ENCODE measurements at places on chromosomes 2 and 18.
A peak's percentile ranks its signal among the peaks of the same experiment; 100 is the strongest.

- no peak for DNase-seq
These were observed 109.1 kb downstream of the SMAD7 start for GRCh38 chr18:48841381-48842258.

DNA sequence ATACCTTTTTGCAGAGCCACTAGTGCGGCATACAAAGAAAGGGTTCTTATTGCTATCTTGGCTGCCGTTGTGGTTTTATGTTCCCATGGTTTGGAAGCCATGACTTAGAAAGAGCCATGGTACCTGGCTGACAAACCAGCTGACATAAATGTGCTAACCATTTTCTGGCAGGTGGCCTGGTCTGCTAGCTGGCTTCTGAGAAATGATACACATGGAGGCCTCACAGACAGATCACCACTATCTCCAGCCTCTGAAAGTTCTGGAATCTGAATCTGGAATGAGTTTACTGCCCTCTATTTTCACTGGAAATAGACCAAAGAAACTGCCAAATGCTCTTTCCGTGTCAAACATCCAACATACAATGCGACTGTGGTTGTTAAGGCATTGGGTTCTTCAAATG, 123.7 kb downstream of the QPCT start:
- DNase-seq = no peak

GRCh38 chr2:205746420-205746785, 64.1 kb downstream of the NRP2 start:
- DNase-seq = no peak

GRCh38 chr18:44325903-44326635, 354.6 kb upstream of the SETBP1 start:
- DNase-seq = peak; percentile 34

DNA sequence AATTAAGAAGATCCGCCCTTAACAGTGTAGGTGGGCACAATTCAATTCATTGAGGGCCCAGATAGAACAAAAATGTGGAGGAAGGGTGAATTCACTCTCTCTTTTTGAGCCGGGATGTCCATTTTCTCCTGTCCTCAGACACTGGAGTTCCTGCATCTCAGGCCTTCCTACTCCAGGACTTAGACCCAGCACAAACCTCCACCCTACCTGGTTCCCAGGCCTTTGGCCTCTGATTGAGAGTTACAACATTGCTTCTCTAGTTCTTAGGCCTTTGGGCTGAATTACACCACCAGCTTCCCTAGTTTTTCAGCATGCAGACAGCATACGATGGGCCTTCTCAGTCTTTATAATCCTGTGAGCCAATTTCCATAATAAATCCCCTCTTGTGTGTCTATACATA, 87.8 kb upstream of the TMEM17 start:
- DNase-seq = no peak

- DNase-seq = no peak
These were observed 306.2 kb downstream of the ALK start for GRCh38 chr2:29615183-29615582.

DNA sequence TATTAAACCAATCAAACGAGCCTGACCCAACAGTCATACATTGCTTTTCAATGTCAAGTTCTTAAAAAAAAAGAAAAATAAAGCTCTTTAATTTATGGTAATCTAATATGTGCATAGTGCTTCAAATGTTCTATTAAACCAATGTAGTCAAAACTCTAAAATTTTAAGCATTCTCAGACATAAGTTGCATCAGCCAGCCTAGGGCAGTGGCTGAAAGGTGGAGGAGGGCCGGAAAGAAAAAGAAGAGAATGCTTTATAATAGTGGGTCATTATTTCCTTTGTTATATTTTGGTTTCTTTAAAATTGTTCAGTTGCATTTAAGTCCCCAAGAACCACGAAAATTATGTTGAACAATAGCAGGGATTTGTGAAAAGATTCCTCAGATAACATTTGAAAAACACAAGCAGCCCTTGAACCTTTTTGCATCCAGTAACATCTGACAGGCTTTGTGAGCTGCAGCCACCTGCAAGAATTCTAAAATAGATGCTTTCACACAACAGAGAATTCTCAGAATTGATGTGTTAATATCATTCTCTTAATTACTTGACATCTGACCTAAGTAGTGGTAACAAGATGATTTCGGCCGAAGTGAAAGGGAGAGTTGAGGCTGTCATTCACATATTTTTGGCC, 252.1 kb downstream of the CDCA7 start:
- DNase-seq = no peak

GRCh38 chr2:126656431-126657147, 631 bp downstream of the GYPC start:
- no peak for DNase-seq

DNA sequence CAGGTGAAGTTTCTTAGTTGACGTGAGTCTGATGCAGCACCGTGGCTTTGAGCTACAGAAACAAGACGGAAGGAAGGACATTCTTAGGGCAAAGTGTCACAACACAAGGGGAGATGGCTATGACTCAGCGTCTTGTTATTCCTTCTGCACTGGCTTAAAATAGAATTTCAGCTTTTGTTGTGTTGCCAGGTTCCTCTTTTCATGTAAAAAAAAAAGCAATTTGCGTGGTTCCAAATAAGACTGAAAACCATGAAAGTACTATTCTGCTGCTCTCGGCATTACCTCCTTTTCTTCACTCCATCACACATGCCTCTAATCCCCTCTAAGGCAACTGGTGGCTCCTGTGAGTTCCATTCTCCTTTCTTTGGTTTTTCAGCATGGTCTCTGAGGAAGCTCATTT, 150.1 kb downstream of the ANTXR1 start:
- DNase-seq = no peak

DNA sequence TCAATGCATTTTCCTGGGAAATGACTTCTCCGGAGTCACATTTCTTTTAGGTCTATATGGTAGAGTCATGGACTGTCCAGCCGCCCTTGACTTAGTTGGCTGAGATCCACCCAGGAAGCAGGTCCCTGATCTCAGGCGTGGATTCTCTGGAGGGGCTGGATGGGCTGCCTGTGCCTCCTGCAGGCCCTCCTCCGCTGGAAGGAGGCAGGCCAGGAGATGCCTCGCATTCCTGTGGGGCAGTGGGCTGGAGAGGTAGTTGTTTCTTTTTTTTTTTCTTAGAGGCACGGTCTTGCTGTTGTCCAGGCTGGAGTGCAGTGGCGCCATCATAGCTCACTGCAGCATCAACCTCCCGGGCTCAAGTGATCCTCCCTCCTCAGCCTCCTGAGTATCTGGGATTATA, 129.0 kb upstream of the MYCN start:
- no peak for DNase-seq

DNA sequence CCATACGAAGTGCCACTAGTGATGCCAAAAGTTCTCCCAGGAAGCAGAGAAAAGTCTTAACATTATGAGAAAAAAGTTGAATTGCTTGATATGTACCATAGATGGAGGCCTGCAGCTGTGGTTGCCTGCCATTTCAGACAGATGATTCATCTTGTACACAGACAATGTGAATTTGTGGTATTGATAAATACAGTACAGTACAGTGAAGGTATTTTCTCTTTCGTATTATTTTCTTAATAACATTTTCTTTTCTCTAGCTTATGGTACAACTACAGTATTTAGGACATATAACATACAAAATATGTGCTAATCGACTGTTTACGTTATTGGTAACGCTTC, 33.6 kb upstream of the VWC2L start:
- no peak for DNase-seq

DNA sequence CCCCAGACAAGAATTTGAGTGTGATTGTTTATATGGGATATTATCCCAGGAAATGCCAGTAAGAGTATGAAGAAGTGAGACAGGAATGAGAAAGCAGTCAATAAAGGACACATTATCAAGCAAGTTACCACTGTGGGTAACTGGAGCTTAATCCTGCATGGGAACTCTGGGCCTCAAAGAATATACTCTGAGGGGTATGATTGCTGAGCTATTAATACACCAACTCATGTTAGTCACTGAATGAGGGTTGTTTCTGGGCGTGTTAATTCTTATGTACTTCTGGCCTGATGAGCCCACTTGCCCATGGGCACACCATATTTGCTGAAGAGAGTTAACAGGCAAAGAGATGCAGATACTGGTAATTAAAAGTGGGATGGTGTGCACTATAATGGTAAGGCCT, 26.6 kb upstream of the PAIP2B start:
- DNase-seq = no peak

- DNase-seq = no peak
These were observed 37.6 kb downstream of the CDH7 start for GRCh38 chr18:65788373-65788772.

GRCh38 chr2:195818526-195818925, 161.5 kb downstream of the SLC39A10 start:
- no peak for DNase-seq

GRCh38 chr2:55120634-55121359, 70.5 kb upstream of the RTN4 start:
- no peak for DNase-seq

DNA sequence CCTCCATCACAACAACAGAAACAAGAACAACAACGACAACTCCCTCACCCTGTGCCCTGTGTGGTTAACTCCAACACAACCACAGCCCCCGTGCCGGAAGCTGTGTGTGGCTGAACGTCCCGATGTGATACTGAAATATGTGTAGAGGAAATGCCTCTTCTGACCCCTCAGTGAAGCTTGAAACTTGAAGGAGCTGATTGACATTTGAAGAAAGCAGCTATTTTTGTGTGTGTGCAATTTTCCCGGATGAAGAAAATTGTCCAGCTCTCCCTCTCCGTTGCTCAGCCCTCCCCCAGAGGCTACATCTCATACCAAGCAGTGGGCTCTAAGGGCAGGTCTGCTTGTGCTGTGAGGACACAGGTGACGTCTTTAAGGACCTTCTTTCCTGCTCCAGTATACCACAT, 173.8 kb downstream of the ICOS start:
- DNase-seq = no peak

GRCh38 chr2:119786295-119786694, 26.6 kb downstream of the PTPN4 start:
- DNase-seq = no peak

GRCh38 chr2:195610717-195611116, 46.3 kb upstream of the SLC39A10 start:
- no peak for DNase-seq

Measured in progenitor cell of endocrine pancreas (in vitro differentiated cells).